ENCODE measurements at places on chromosomes 3 and 15.
A peak's percentile ranks its signal among the peaks of the same experiment; 100 is the strongest.

GRCh38 chr3:9951126-9951525 is 1.1 kb downstream of the PRRT3 start:
- DNase-seq = peak; percentile 36

GRCh38 chr15:77981281-77982126 is 96.0 kb downstream of the TBC1D2B start:
- DNase-seq = peak; percentile 18

GRCh38 chr3:47163169-47164006 is 525 bp downstream of the SETD2 start:
- DNase-seq = peak; percentile 83

DNA sequence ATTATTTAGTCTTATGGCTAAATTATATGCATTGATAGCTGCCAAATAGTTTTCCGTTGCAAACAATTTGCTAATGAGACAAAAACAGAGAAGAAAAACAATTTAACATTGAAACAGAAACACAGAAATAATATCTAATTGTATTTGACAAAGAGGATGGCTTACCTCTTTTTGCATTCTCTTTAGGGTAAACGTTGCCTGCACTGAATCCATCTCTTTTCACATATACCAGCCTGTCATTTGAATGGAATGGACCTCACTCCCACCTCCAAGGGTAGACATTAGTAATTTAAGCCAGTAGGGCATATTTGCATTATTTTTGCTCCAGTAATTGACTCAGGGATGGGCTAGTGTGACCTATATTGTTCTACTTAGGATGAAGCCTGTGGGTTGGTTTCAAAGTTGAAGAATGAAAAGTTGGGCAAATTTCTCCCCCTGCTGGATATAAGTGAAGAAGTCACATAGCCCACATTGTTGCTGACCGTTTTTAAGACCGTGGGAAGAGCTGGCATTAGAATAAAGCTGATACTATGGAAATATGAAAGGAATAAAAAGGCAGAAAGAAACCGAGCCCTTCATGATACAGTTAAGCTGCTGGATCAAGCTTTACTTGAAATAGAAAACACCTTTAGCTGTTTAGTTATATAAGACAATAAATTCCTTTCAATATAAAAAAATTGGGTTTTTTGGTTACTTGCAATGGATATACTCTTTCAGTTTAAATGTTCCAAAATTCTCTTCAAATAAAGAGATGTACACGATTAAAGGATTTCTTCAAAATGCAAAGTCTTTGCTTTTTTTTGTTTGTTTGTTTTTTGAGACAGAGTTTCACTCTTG is 26.9 kb downstream of the PIERCE2 start:
- DNase-seq = peak; percentile 28

GRCh38 chr3:150348500-150348899 is 59.6 kb upstream of the TSC22D2 start:
- DNase-seq = no peak

- no peak for DNase-seq
These were observed 56.2 kb upstream of the FILIP1L start for GRCh38 chr3:100170486-100170885.

DNA sequence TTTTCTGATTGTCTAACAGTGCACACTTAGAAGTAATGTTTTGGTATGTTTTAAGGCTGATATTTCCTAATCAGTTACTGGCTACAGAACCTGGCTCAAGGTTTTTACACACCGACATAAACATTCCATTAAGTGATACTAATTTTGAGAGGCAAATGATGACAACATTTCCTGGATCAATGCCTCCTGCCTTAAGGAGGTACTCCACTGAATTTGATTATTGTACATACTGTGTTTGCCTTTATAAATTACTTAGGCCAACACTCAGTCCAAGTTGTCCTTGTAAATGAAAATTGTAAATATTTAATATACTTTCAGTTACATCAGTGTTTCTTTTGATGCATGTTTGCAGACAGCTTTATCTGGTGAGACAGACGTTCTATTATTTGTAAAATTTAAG is 24.2 kb upstream of the LXN start:
- DNase-seq = no peak

GRCh38 chr3:195182470-195182795 is 88.5 kb downstream of the XXYLT1 start:
- no peak for DNase-seq

- DNase-seq = no peak
These were observed 128.2 kb downstream of the ADAMTS9 start for GRCh38 chr3:64559588-64559987.

GRCh38 chr3:112302881-112303763 is 9.1 kb upstream of the SLC9C1 start:
- peak; percentile 17 for DNase-seq

GRCh38 chr3:38476157-38476756 is 19.9 kb upstream of the EXOG start:
- DNase-seq = no peak

- DNase-seq = no peak
These were observed 36.2 kb downstream of the HDC start for GRCh38 chr15:50229336-50229735.

DNA sequence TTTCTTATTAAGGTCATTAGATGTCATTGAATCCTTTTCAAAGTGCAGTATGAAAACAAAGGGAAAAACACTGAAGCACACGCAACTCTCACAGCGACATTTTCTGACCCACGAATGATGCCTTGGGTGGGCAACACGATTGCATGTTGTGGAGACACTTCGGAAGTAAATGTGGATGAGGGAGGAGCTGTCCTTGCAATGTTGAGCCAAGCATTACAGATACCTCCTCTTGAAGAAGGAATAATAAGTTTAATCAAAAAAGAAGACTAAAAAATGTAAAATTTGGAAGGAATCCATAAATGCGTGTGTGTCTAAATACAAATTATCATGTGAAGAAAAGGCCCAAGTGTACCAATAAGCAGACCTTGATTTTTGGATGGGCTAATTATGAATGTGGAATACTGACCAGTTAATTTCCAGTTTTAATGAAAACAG is 16.9 kb downstream of the THBS1 start:
- DNase-seq = no peak

GRCh38 chr15:56244811-56245576 is 1.3 kb upstream of the RFX7 start:
- DNase-seq = peak; percentile 9

Data from H7 (cell line).